ENCODE measurements at places on chromosomes 13 and 19. TPM values are rescaled to one million over a fixed set of nuclear protein-coding genes. Genes with fewer than 3 reads are reported as not detected.

PRR20B gene
- total RNA-seq: not detected

DNA sequence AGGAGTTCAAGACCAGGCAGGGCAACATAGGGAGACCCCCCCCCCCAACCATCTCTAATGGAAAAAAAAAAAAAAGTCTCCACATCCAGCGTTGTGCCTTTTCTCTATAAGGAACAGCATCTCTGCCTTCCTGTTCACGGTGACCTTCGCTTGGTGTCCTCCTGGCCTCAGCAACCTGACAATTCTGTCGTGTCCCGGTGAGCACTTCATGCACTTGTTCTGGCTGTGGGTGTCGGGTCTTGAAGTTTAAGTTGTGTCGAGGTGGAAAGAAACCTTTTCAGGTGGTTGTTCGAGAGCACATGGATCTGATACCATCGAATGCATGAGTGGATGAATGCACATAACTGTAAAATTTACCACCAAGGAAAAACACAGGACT, 594 bp downstream of the ZNF559 start:
- no peak overlapping the region for H3K27ac ChIP-seq
- no peak for DNase-seq
- H3K4me3 ChIP-seq: peak overlapping the region; percentile 68
- H3K27me3 ChIP-seq: no peaks in the 10 kb centered on the region
- H3K36me3 ChIP-seq: peaks cover 28% of the 10 kb centered on the region
- H3K4me1 ChIP-seq: no peaks in the 10 kb centered on the region

ANGPTL8 gene
- total RNA-seq: not detected

FBN3 gene
- 33.0 TPM for total RNA-seq

CAPN12 gene
- total RNA-seq: 4.9 TPM

ZNF260 gene
- total RNA-seq: 67.7 TPM

- no peaks in the 10 kb centered on the region for H3K27me3 ChIP-seq
- H3K27ac ChIP-seq: no peak overlapping the region
- no peak for DNase-seq
Measured at GRCh38 chr13:31986676-31987470, 44.7 kb upstream of the FRY start.

MEIS3 gene
- total RNA-seq: 32.2 TPM

GRCh38 chr19:17855280-17856152, 4.2 kb upstream of the RPL18A start:
- no peaks in the 10 kb centered on the region for H3K36me3 ChIP-seq
- H3K27ac ChIP-seq: no peak overlapping the region
- no peaks in the 10 kb centered on the region for H3K4me1 ChIP-seq
- H3K4me3 ChIP-seq: no peak overlapping the region
- H3K27me3 ChIP-seq: peaks cover 8% of the 10 kb centered on the region

DNA sequence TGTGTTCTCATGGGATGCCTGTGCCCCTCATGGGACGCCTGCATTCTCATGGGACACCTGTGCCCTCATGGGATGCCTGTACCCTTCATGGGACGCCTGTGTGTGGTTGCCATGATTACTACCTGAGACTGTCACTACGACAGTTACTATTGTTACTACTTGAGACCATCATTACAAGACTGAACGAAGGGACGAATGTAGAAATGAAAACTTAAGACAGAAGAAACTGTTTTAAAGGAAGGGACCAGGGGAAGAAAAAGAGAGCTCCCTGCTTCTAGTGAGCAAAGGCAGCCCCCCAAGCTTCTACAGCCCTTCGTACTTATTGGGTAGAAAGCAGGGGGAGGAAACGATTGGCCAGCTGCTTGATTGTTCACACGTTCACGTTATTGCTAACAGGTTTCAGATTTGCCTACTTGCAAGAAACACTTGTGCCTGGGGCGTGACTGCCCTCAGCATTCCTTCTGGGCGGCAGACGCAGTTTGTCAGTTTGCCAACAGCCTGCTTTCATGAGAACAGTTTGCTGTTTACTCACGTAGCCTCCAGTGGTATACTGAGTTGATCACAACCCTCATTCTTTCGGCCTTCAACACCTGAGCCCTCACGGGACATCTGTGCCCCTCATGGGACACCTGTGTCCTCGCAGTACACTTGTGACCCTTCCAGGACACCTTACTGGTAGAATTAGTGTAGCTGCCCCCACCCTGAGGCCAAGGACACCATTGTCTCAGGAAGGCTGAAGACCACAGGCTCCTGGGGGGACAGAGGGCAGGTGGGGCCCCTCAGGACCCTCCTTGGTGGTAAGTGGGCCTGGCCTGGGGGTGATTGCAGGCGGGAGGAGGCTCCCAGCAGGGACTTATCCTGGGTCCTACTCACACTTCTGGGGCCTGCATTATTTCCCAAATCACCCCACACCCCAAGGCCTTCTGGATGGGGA, 2.5 kb upstream of the S1PR4 start:
- no peak overlapping the region for H3K27ac ChIP-seq
- no peaks in the 10 kb centered on the region for H3K27me3 ChIP-seq
- no peak for DNase-seq
- no peaks in the 10 kb centered on the region for H3K36me3 ChIP-seq
- no peaks in the 10 kb centered on the region for H3K4me1 ChIP-seq

Measured in neural progenitor cell (in vitro differentiated cells).